ENCODE measurements at places on chromosomes 12 and 14.

DNA sequence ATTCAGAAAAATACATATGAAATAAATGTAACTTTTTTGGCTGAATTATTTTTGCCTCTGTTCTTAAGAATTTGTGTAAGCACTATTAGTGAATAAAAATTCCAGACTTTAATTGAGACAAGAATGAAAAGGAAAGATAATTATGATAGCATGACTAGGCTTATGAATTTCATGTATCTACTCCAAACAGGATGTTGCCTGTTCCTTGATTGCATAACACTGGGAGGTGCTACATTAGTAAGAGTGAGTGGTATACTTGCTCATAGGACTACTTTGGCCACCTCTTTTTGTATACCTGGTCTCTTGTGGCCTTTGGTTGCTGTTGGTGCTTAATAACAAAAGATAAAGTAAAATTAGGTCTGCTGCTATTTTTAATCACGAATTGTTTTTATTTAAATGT, 112.8 kb downstream of the NAV3 start:
- DNase-seq = no peak

- DNase-seq = no peak
These were observed 996.2 kb upstream of the FLRT2 start for GRCh38 chr14:84533791-84534190.

GRCh38 chr14:55911776-55912175, 206.4 kb upstream of the PELI2 start:
- DNase-seq = no peak

- DNase-seq = no peak
These were observed 234.0 kb downstream of the ADAMTS20 start for GRCh38 chr12:43318021-43318420.

DNA sequence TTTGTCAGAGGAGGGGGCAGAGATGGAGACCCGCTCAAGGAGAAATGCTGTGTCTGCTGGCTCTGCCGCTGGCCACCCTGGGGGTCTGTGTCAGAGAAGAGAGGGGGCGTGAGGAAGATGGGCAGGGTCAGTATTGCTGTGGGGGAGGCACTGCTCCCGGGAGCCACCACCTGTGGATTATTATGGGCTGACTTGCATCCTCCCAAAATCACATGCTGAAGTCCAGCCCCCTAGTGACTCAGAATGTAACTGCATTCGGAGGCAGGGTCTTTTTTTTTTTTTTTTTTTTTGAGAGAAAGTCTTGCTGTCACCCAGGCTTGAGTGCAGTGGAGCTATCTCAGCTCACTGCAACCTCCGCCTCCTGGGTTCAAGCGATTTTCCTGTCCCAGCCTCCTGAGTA, 12.3 kb downstream of the ABCD4 start:
- no peak for DNase-seq

DNA sequence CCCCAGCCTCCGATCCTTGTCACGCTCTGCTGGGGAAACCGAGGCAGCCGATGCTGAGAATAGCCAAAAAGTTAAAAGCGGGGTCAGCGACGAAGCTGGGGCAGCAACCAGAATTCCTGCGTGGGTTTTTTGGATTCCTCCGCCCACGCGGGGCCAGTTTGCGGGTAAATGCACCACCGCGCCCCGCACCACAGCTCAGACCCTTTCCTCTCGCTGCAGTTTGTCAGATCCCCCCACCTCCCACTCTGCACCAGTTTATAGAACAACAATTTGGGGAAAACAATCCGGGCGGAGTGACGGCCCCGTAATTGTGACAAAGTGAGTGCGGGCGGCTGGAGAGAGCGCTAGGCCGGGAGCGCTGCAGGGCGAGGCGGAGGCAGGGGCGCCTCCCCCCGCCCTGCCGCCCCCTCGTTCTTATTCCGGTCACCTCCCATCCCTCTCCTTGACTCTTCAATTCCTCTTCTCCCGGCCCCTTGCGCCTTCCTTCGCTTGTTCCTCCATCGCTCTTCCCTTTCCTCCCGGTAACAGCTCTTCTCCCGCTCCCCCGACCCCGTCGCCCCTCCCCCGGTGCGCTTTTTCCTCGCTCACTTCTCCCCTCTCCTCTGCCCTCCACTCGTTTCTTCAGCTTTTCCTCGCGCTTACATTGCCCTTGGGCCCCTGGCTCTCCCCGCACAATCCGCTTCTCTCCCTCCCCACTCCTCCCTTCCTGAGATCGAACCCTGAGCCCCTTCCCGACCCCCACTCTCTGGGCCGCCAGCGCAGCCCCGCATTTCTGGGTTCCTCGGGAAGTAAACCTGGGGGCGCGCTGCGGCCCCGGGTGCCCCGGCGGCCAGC, 646 bp upstream of the DNAJC22 start:
- DNase-seq = no peak

DNA sequence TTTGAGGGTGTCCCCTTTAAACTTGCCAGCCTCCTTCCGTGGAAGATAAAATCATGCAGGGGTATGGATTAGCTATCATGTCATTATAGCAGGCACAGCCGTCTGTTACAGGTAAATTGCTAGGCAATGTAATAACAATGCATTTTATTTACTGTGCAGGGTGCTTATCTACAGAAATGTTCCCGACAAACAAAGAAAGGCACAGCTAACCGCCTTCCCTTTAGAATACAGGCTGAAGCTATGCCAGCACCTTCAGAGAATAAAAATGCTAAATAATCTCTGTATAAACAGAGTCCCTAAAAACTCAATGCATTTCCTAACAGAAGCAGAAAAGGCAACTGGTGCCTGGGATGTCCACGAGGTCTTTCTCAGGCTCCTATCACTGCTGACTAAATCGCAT, 239.2 kb downstream of the SPTSSA start:
- no peak for DNase-seq

DNA sequence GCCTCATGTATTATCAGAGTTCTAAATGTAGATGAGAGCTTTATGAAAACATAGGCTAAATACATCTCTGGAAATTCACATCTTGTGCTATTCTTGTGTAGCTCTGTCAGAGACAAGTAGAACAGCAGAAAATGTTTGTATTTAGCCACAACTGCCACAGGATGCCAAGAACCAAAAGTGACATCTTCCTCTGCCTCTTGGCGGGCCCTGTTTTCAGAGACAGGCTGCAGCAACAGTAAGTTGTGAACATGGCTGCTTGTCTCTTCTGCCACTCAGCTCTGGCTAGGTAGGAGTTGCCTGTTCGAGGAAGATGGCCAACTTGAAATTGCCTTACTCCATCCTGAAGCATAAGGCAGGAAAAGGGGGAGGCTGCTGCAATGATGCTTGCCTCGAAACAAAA, 30.4 kb downstream of the SETD3 start:
- DNase-seq = no peak

DNA sequence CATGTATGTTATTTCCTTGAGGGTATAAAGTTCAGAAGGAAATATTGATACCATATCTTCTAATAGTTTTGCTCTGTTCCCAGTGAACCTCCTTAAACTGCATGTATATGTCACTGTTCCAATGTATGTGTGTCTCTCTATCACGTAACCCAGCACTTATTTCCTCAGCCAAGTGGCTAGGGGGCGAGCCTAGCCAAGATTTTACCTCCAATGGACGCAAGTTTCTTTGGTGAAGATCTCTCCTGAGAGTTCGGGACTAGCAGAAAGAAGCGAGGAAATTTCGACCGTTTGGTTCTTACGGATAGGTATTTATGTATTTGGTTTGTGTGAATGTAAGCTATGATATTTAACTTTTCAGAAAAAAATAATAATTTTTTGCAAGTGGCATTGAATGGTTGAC, 2.5 kb downstream of the SFSWAP start:
- no peak for DNase-seq

GRCh38 chr14:30256627-30257026, 302.3 kb upstream of the G2E3 start:
- no peak for DNase-seq

- no peak for DNase-seq
These were observed 63.2 kb upstream of the LMNTD1 start for GRCh38 chr12:25616286-25616685.

- DNase-seq = no peak
These were observed 3.4 kb downstream of the CHGA start for GRCh38 chr14:92926180-92926845.

DNA sequence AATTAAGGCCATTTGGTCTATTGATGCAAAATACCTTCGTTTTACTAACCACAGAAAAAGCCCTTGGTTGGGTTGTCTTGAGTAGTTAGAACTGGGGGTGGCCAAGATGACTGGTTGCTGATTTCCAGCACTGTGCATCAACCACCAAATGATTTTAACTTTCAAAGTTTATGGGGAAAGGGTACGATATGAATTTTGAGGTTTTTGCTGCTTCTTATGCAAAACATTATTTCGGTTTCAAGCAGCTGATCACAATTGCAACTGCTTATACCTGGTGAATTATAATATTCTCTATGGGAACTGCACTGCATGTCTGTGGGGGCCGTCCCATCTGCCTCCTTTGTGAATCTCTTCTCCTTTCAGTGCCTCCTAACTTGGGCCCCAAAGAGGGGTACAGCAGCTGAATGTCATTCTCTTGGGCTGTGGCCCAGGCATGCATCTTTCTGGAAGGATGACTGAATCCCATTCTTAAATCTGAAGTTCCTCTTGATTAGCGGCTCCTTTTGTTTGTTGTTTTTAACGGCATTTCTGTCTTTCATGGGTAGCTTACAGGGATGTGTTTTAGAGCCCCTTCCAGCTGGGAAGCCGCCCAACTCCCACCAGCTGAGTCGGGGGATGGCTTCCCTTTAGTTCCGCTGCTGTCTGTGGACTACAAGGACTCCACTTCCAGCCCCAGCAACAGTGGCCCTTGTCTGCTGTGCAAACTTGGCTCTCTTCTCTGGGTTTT, 479.8 kb downstream of the ZFP36L1 start:
- no peak for DNase-seq

- DNase-seq = no peak
These were observed 147.9 kb downstream of the DACT1 start for GRCh38 chr14:58785701-58786100.

GRCh38 chr12:131263626-131264025, 309.9 kb downstream of the ADGRD1 start:
- no peak for DNase-seq

- no peak for DNase-seq
These were observed 16.9 kb upstream of the AICDA start for GRCh38 chr12:8629486-8630033.

Measured in T-cell (primary cell).